ENCODE measurements at places on chromosomes 5 and 9.

- DNase-seq, result no peak
These were observed 15.5 kb downstream of the ZBTB34 start for GRCh38 chr9:126875756-126876510.

DNA sequence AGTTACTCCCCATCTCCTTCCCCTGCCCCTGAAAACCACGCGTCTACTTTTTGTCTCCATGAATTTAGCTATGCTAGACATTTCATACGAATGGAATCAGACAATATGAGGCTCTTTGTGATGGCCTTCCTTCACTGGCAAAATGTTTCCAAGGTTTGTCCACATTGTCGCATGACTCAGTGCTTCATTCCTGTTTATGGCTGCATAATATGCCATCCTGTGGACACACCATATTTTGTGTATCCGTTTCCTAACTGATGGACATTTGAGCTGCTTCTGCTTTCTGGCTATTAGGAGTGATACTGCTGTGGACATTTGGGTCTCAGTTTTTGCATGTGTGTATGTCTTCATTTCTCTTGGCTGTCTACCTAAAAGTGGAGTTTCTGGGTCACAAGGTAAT, 14.5 kb downstream of the NTNG2 start:
- no peak for DNase-seq

GRCh38 chr9:7879551-7880245, 80.1 kb upstream of the DMAC1 start:
- peak; percentile 3 for DNase-seq

DNA sequence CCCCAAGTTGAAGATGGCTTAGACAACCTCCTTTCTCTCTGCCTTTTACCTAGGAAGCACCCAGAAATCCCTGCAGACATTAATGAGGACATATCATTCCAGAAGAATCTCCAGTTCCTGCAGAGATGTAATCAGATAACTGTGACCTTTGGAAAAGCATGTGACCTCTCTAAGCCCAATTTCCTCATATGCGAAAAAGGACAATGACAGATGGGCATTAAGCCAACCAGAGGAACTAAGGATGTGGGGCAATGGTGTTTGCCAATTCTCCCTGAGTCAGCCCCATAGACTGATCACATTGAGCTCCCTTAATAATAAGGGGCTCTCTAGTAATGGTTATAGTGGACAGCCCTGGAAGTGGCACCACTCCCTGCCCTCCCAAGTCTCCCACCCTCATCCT, 10.1 kb upstream of the FOXI1 start:
- DNase-seq, result no peak

GRCh38 chr5:137101544-137101943, 397.6 kb downstream of the SPOCK1 start:
- DNase-seq, result no peak

DNA sequence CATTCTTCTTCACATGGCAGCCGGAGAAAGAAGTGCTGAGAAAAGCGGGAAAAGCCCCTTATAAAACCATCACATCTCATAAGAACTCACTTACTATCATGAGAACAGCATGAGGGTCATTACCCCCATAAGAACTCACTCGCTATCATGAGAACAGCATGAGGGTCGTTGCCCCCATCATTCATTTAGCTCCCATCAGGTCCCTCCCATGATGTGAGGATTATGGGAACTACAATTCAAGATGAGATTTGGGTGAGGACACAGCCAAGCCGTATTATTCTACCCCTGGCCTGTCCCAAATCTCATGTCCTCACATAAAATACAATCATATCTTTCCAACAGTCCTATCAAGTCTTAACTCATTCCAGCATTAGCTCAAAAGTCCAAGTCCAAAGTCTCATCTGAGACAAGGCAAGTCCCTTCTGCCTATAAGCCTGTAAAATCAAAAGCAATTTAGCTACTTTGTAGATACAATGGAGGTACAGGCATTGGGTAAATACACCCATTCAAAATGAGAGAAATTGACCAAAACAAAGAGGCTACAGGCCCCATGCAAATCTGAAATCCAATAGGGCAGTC, 79.1 kb downstream of the MROH2B start:
- DNase-seq, result no peak

DNA sequence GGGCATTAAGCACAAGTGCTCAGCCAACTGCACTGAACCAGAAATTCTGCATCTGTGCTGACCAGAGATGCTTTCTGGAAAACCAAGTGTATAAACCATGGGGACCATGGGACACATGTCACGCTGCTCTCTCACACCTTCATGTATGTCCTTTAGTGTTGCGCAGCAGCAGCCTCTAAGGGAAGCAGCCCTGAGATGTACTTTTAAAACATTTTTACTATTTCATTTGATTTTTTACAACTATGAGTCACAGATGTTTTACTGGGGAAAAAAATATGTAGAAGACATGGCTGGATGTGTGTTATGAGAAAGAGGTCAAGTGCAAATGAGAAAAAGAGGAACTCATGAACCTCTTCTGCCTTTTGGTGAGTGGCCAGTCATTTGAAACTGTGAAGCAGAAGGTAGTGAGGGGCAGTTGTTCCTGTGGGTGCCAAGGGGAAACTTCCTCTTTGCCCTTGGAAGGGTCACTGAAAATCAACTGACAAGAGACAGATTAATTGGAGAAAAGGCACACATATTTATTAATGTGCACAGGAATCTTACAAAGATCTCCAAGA, 31.4 kb upstream of the SYK start:
- no peak for DNase-seq

GRCh38 chr5:156387391-156387790, 60.4 kb downstream of the SGCD start:
- DNase-seq, result no peak

GRCh38 chr5:54678737-54679136, 161.2 kb downstream of the SNX18 start:
- DNase-seq, result no peak

DNA sequence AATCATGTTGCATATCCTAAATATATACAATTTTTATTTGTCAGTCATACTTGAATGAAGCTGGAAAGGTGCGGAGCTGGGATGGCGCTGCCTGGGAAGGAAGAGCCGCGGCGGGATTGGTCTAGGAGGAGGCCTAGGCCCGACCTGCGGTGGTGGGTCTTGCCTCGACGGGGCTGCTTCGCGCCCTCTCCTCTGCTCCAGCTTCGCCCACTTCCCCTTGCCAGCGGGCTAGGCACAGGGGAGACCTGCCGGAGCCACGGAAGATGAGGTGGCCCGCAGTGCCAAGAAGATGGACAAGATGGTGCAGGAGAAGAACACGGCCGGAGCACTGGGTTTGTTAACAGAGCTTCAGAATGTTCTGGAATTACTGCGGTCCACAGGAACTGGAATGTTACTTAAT, 28.5 kb upstream of the CTSV start:
- DNase-seq, result no peak

DNA sequence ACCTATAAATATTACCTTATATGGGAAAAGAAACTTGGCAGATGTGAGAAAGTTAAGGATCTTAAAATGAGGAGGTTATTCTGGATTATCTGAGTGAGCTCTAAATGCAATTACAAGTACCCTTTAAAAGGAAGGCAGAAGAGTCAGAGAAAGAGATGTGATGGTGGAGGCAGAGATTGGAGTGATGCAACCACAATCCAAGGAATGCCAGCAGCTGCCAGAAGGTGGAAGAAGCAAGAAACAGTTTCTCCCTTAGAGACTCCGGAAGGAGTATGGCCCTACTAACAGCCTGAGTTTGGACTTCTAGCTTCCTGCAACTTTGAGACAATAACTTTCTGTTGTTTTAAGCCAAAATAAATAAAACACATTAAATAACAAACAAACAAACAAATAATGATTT, 108.7 kb upstream of the PRLR start:
- DNase-seq, result no peak

- peak; percentile 58 for DNase-seq
These were observed 7.0 kb downstream of the NOTCH1 start for GRCh38 chr9:136538599-136539426.

DNA sequence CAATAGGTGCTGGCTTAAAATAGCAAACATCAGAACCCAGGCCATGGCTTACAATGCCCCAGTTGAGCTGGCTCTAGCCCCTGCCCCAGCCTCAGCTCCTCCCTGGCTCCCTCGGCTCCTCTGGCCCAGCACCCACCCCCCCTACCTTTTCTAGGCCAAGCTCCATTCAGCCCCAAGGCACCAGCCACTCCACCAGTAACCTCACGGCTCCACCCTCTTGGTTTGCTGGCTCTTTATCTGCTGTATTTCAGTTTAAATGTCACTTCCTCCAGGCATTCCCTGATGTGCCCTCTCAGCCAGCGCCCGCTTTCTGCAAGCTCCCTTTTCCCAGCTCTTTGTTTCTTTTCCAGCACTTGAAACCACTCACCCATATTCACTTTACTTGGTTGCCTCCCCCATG, 10.6 kb downstream of the C1QTNF2 start:
- DNase-seq, result no peak

- DNase-seq, result no peak
These were observed 359.9 kb upstream of the ACTBL2 start for GRCh38 chr5:57842364-57843058.

DNA sequence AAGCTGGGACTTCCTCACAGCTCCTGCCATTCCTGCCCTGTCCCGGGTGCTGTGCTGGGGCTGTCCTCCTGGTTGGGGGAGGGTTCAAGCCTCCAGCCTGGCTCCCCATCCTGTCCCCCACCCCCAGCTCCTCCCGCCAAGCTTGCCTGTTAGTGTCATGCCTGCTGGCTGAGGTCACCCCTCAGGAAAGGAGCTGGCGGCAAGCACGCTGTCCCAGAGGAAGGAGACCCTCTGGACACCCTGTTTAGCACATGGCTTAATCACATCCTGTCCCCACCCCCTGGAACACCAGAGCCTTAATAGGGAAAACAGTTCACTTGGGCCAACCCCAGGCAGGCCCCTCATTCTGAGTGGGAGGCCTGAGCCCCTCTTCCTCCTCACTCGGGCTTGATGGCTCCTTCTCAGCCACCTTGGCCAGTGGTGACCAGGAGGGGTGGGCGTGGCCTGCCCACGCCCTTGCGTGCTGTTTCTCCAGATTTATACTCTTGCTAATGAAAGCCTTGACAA, 9.2 kb upstream of the PHYHD1 start:
- DNase-seq, result no peak

DNA sequence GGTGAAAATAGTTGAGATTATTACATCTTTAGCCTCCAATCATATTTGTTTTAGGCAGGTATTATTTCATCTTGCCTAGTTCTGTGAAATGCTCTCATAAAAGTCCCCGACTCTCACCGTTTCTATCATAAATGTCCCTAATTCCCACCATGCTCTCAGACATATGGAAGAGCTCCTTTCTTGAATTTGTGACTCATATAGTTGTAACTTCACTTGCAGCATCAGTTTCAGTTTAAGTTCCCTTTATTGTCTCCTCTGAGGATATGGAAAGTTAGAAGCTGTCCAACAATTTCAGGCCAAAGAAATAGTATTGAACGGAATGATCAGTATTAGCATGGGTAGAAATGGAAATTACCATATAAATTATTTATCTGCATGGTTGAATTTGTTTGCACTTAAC, 187.5 kb upstream of the NR4A3 start:
- DNase-seq, result no peak

GRCh38 chr5:31614151-31615020, 24.5 kb upstream of the PDZD2 start:
- DNase-seq, result no peak

GRCh38 chr5:170432669-170433068, 43.5 kb upstream of the KCNMB1 start:
- no peak for DNase-seq

DNA sequence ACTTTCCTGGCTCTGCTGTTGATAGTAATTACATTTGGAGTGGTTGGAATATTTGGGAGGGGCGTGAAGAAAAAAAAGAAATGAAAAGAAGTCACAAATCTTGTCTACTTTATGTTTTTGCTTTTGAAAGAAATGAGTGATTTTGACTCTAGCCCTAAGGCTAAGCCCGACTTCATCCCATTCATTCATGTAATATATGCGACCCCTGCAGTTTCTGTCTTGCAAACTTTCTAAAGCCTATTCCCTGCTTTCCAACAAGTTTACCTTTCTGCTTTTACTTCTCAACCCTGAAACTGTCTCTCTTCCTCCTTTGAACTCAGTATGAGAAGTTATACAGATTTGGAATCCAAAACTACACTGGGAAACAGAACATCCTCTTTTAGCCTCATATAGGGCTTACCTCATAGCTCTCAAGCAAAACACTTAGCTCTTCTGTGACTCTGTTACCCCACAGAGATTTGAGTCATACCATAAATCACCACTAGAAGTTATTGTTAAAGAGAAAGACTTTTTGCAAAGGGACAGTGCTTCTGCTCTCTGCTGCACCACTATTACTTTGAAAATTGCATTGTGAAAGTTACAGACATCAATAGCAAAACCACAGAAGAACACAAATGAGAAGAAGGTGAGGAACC, 1.6 kb downstream of the CFAP95 start:
- DNase-seq, result no peak

- no peak for DNase-seq
These were observed 26.0 kb downstream of the SKP2 start for GRCh38 chr5:36177715-36178523.

DNA sequence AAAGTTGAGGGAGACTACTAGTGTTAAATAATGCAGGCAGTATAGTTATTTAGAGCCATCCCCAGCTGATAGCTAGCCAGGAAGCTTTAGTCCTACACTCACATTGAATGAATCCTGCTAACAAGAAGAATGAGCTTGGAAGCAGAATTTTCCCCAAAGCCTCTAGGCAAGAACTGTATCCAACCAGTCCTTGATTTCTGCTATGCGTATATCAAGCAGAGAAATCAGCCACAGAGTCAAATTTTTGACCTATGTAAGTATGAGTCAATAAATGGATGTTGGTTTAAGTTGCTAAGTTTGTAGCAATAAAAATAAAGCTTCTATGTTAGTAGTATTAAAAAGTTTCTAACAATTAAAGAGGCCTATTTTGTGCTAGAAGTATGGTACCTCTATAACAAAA, 672.1 kb upstream of the CHD1 start:
- DNase-seq, result no peak

DNA sequence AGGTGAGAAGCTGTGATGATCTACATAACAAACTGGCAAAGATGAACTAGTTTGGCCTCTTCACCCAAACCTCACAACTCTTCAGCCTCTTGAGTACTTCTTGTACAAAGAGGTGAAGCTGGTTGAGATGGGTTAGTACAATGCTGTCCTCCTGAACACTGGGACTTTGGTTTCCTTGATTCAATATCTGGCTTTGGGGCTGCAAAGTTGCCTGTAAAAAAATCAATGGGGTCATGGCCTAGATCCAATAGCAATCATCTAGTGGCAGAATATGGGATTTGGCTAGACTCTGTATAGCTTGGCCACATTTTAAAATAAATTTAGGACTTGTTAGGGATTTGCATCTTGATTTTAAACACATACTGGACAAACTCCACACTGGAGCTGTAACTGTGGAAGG, 179.1 kb downstream of the ADAMTS12 start:
- no peak for DNase-seq

DNA sequence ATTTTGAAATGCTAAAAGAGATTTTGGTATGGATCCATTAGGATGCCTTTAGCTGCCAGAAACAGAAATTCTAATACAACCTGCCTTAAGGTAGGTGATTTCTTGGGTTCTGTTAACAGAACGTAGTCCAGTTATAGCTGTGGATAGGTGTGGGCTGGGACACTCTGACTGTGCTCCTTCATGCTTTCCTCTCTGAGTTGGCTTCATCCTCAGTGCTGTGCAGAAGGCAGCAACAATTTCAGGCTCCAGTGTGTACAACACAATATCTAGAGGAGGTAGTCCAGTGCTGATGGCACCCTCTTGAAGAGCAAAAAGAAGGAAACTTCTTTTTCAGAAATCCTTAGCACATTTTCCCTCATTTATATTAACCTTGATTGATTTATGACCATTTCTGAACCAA, 34.4 kb downstream of the NNT start:
- DNase-seq, result no peak
